ENCODE measurements at places on chromosomes 7 and 10.
A peak's percentile ranks its signal among the peaks of the same experiment; 100 is the strongest.

DNA sequence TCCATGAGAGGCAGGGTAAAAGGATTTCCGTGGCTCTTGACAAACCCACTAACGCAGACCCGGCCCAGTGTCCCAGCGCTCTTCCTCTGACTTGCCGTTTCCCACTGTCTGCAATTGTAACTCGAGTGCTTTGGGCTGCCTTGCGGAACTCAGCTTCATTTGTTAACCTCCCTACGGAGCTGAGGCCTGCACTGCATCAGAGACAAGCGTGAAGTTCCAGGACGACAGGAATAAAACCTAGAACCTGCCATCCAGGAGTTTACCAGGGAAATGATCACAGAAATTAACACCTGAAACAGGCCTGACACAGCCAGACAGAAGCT is 76.2 kb downstream of the SFMBT2 start:
- no peak for DNase-seq

GRCh38 chr10:100562008-100562672 is 26.4 kb downstream of the HIF1AN start:
- peak; percentile 49 for DNase-seq

DNA sequence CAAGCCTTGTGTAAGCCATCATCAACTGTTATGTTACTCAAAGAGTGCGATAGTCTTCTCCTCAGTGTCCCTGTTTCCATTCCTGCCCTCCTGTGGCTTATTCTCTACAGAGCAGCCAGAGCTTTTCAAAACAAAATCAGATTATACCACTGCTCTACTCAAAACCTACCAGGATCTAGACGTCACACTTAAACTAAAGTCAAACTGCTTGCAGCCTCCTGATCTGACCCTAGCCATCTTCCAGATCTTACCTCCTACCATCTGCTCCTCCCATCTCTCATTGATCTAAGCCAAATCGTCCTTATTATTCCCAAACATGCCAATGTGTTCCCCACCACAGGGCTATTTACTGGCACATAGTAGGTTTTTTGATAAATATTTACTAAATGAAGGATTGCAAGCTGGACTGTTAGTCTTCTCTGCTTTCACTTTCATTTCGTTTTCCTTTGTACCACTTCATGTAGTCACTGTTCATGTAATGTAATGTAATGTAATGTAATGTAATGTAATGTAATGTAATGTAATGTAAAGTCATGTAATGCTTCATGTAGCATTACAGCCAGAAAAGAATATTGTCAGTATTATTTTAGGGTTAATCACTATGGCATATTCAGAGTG is 116.1 kb downstream of the GPR37 start:
- no peak for DNase-seq

GRCh38 chr10:121088524-121088923 is 237.4 kb downstream of the WDR11 start:
- no peak for DNase-seq

- DNase-seq, result no peak
Observed at GRCh38 chr7:110454713-110455112, 636.2 kb upstream of the LRRN3 start.

- DNase-seq, result no peak
Observed at GRCh38 chr10:131274883-131275282, 36.6 kb downstream of the TCERG1L start.

DNA sequence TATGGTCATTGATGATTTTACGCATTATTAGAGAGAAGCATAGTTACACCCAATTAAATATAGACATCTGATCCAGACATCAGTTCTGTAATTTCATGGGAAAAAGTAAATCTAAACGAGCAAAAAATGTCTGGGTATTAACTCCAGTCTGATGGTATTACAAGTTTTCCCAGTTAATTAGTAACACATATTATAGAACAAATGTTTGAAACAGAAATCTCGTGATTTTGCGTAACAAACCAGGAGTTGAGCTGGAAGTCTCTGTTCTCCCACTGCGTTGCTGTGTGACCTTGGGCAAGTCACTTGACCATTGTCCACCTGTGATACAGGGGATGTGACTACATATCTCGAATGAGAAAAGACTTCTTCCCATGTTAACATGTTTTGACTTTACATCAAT is 43.3 kb downstream of the RBM20 start:
- DNase-seq, result no peak

DNA sequence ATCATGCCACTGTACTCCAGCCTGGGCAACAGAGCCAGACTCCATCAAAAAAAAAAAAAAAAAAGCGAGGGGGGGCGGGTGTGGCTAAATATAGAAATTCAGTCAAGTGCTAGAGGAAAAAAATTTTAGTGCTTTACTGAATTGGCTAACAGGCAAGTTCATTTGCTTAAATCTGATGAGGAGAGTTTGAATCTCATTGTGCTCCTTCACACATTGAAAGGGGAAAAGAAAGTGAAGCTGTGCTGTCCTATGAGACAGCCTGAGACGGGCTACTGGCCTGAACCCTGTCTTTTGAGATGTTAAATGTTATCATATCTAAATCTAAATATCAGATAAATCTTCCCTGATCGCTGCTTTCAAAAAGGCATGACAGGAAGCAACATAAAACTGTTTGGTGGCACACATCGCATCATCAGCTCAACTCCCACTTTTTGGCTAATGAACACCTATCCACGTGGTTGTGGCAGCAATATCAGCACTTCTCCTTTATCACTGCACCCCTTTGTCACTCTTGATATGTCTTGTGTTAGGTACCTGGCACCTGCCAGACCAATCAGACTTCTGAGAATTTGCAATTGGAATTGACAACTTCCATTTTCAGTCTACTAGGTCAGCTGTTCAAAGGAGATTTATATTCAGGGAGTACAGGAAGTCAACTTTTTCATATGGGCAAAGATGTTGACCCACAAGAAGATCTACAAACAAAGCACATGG is 14.0 kb upstream of the IFIT1B start:
- DNase-seq, result no peak

DNA sequence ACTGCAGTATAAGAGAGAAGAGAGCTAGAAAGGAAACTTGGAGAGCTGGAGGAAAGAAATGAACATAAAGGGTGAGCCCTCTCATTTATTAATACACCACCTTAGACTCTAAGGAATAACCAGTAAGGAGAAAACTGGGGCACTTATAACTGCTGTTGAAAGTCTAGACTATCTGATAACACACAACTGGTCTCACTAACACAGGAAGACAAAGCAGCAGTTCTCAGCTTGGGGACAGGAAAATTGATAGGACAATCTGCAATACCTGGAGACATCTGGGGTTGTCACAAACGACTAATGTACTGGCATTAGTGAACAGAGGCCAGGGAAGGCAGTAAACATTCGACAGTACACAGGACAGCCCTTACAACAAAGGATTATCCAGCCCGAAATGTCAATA is 6.8 kb downstream of the ELMO1 start:
- no peak for DNase-seq

- DNase-seq, result no peak
Observed at GRCh38 chr10:102599565-102600327, 44.5 kb upstream of the TRIM8 start.

- no peak for DNase-seq
Observed at GRCh38 chr7:139767561-139767982, 10.2 kb downstream of the HIPK2 start.

GRCh38 chr7:116652793-116653192 is 19.2 kb upstream of the MET start:
- DNase-seq, result no peak

GRCh38 chr7:43692582-43693373 is 36.5 kb downstream of the COA1 start:
- no peak for DNase-seq

DNA sequence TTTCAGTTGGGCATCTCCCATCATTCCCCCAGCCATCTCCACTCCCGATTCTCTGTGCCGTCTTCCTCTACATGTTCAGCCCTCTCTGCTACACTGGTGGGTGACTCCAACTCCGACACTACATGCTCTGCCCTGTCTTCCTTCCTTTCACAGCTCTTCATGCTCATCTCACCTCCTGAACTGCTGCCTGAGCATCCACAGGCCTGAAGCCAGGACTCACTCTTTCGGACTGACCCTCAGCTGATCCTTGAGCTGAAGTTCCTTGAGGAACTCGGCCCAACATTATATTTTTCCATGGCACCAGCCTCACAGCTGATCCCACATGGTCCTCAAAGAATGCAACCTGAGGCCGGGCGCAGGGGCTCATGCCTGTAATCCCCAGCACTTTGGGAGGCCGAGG is 538.4 kb downstream of the PTPRN2 start:
- no peak for DNase-seq

DNA sequence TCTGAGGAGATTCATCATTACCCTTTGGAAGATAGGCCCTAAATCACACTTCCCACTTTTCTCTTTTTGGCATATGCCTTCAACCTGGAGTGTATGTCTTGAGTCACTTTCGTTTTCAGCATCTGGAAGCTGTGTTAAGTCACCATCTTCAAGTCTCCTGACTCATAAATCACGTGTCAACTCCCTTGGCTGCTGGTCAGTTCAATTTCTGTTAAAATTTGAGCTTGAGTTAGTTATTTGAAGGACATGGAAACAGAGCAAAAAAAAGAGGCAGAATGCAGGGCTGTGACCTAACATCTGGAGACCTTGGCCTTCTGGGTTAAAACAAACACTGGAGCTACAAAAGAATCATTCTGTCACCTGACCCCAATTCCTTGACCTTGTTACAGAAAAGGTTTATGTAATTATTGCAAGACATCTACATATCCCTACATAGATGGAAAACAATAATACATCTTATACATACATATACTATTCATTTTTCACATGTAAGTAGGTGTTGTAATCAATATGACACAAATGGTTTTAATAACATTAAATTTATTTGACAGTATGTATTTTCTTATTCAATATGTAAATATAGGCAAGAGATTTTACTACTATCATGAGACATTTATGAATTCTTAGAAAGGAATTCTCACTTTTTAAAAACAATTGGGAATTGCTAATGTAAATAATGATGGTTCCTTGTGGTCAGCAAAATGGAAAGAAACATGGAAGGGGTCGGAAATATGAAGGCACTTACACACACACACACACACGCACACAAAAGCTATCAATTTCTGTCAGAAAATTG is 169.7 kb upstream of the PHYHIPL start:
- DNase-seq, result no peak

DNA sequence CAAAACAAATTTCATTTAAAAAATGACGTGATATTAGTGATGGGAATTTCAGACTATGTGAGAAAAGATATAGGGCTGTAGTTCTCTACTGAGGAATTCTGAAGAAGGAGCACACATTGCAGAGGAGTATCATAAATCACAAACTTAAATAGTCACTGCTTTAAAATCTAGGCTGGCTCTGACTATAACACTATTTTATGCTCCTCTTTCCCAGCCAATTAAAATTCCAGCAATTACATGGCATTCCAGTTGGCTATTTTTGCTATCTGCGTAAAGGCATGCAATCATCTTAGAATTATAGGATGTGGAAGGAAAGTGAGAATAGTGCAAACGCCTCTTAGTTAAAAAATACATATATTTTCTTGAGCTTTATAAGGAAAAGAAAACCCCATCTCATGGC is 123.1 kb downstream of the GNAI1 start:
- DNase-seq, result no peak

GRCh38 chr7:25068502-25069213 is 56.4 kb downstream of the CYCS start:
- DNase-seq, result no peak

GRCh38 chr7:138842111-138842510 is 44.1 kb upstream of the ATP6V0A4 start:
- DNase-seq, result no peak

- no peak for DNase-seq
Observed at GRCh38 chr10:66837335-66837734, 88.5 kb upstream of the LRRTM3 start.

DNA sequence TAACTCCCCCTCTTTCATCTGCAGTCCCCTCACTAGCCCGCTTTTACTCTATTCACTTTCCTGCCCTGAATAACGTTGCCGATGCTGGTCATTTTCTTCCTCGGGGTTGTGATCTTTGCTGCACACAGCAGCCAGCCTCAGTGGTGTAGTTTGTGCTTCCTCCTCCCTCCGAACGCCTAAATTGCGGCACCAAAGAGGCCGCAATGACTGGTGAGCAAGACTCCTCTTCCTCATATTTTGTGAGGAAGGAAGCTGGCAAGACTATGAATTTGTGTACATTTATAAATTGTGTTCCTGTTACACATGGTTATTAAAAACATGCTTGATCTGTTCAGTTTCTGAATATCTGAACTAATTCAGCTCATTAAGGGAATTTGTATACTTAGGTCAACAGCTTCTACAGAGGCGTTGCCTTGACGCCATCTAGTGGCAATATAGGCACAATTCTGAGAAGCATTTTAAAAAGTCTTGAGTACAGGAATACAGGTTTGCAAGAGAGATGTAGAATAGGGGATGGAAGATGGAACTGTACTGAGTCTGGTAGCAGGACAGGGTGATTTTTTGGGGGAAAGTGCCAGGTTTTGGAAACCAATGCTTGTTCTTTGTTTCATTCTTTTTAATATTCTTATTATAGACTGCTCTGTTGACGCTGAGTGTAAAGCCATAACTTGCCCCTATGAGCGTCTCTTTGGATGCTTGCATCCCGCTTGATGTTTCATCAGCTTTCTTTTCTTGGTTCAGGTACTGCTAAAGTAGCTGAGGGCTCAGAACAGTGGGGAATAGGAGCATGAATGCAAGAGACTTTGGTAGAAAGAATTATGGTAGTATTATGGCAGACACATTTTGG is 4.1 kb upstream of the TAS2R5 start:
- DNase-seq, result no peak

GRCh38 chr7:106273009-106273668 is 11.6 kb downstream of the NAMPT start:
- no peak for DNase-seq

- DNase-seq, result peak; percentile 73
Observed at GRCh38 chr10:123132576-123133477, 2.9 kb upstream of the HMX3 start.

DNA sequence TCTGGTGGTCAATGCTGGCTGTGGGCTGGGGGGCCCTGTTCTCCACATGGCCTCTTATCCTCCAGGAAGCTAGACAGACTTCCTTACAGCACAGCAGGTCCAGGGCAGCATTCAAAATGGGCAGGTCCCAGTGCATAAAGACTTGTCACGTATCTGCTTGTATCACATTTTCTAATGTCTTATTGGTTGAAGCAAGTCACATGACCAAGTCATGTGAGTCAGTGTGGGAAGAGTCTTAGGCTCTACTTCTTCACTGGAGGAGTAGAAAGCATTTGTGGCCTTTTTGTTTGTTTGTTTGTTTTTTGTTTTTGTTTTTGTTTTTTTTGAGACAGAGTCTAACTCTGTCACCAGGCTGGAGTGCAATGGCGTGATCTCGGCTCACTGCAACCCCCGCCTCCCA is 104.7 kb downstream of the COL13A1 start:
- DNase-seq, result no peak

GRCh38 chr7:117666689-117667088 is 186.9 kb downstream of the CFTR start:
- DNase-seq, result no peak

DNA sequence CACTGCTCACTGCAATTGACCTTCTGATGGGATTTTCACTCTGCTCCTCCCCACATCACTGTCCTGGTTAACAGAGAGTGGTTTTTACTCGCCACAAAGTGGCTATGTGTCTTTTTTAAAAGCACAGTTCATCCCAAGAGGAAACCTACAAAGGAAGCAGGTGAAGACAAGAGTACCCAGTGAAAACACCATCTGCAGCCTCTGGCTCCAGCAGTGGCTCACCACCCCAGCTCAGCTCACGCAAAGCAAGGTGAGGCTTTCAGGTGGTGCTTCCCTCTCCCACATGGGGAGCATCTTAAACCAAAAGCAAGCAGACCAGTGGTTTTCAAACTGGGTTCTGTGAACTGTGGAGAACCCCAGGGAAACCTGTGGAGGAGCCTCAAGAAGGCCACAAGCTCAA is 14.0 kb downstream of the DLG5 start:
- no peak for DNase-seq
